Ureter (tissue), 1 donor: ENCODE measurements at places on chromosomes 2 and 18. TPM values are rescaled to one million over a fixed set of nuclear protein-coding genes. Genes with fewer than 3 reads are reported as not detected.

- no peak for DNase-seq
Measured at GRCh38 chr2:188848887-188849435, 125.2 kb upstream of the COL3A1 start.

GRCh38 chr2:3634596-3635121, 23.3 kb upstream of the ALLC start:
- DNase-seq = no peak

- DNase-seq = no peak
Measured at GRCh38 chr18:73724958-73725357, 422.7 kb downstream of the FBXO15 start.

DNA sequence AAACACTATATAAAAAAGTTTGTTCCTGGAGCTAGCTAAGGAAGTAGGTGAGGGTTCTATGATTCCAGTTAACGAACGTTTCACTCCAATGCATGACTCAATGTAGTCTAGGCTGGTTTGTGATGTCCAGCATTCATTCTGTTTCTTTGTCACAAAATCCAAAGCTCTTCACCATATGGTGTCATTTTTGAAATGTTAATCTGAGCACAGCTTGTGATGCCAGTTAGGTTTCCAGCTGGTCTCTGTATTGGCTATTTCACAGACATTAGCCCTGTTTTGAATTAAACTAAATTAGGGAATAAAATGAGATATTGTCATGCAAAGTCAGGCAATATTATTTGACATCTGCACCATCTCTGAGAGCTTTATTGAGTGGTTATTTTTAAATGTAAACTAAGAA, 159.4 kb downstream of the RBM43 start:
- no peak for DNase-seq

- DNase-seq = no peak
Measured at GRCh38 chr18:59065684-59066083, 74.0 kb upstream of the SEC11C start.

Gene WDR7
- total RNA-seq = 49.2 TPM

Gene FAP
- 3.0 TPM for total RNA-seq

Gene COLEC11
- 2.4 TPM for total RNA-seq

Gene LCT
- not detected for total RNA-seq
